ENCODE measurements at places on chromosomes 5 and 9.
A peak's percentile ranks its signal among the peaks of the same experiment; 100 is the strongest.

GRCh38 chr9:20844916-20845315, 160.9 kb downstream of the FOCAD start:
- DNase-seq = no peak

- no peak for DNase-seq
Observed at GRCh38 chr5:57843059-57843367, 360.4 kb upstream of the ACTBL2 start.

- peak; percentile 87 for DNase-seq
Observed at GRCh38 chr9:5879419-5880181, 11.1 kb upstream of the MLANA start.

- no peak for DNase-seq
Observed at GRCh38 chr5:68502531-68502930, 287.0 kb downstream of the PIK3R1 start.

- DNase-seq = no peak
Observed at GRCh38 chr5:91277093-91277626, 106.0 kb downstream of the ARRDC3 start.

- peak; percentile 94 for DNase-seq
Observed at GRCh38 chr5:143506836-143507552, 103.5 kb upstream of the NR3C1 start.

DNA sequence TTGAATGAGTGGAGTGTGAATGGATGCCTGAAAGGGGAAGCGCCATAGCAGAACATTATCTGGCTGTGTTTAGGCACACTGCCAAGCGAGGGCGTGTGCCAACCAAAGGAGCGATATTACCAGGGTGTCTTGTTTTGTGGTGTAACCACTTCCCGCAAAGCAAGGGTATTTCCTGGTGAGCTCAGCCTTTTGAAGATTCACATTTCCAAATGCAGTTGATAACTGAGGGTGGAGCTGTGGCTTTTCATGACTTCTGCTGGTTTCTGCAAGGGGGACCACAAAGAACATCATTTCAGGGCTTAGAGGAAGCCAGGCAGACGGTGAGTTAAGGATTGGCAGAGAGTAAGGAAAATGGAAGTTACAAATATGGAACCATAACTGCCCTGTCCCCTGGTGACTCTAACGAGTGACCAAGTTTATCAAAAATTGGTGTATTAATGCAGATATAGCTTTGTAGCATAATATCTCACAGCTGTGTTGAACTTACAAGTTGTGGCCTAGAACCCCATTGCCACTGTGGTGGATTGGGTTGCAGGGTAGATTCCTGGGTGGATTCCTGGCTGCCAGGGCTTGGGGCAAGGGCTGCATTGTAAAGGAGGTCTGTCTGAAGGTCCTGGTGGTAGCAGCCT, 71.4 kb downstream of the RALGPS1 start:
- DNase-seq = peak; percentile 81

DNA sequence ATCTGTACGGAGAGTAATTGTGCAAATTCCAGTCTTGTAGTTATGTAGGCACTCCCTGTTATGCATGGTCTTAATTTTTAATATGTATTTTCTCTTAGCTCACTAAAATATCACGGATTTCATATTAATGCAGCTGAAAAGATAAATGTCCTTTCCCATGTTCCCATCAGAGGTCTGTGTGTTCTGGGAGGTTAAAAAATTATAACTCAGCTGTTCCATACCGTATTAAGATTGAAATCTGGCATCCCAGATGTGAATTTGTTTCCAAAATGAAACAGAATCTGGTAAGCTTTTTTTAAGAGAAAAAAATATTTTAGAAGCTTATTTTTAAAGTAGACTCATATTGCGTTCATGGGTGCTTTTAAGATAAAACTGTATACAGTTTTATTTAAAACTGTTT, 44.3 kb downstream of the SEMA6A start:
- no peak for DNase-seq

GRCh38 chr5:74503-75109, 17.4 kb upstream of the PLEKHG4B start:
- no peak for DNase-seq

GRCh38 chr5:31962871-31963307, 211.2 kb downstream of the GOLPH3 start:
- peak; percentile 61 for DNase-seq

- DNase-seq = peak; percentile 93
Observed at GRCh38 chr5:4082966-4083564, 487.4 kb downstream of the IRX1 start.

GRCh38 chr5:136020383-136021015, 8.3 kb upstream of the TGFBI start:
- peak; percentile 98 for DNase-seq

GRCh38 chr5:9888501-9888901, 258.4 kb upstream of the TAS2R1 start:
- DNase-seq = peak; percentile 84

- no peak for DNase-seq
Observed at GRCh38 chr5:178476972-178477754, 113.0 kb downstream of the COL23A1 start.

- no peak for DNase-seq
Observed at GRCh38 chr5:38734353-38734752, 111.5 kb upstream of the OSMR start.

GRCh38 chr5:67992923-67993322, 222.6 kb upstream of the PIK3R1 start:
- DNase-seq = peak; percentile 54

DNA sequence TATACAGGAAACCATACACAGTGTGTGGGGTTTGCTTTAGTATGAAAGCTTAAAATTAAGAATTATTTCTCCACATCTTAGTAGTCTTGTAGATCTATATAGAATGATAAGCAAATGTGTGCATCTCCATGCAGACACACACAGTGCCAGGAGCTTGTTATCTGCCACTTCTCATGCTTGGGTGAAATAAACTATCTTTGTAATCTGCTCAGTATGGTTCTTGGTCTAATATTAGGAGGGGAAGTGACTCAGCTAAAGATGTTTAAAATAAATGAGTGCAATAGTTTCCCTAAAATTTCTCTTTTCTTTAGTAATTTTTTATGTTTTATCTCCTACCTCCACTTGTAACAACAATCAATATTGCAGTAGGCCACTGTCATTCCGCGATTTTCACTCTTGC, 689.6 kb downstream of the TAF11L14 start:
- no peak for DNase-seq

GRCh38 chr9:92607773-92608172, 62.2 kb downstream of the IPPK start:
- peak; percentile 87 for DNase-seq

DNA sequence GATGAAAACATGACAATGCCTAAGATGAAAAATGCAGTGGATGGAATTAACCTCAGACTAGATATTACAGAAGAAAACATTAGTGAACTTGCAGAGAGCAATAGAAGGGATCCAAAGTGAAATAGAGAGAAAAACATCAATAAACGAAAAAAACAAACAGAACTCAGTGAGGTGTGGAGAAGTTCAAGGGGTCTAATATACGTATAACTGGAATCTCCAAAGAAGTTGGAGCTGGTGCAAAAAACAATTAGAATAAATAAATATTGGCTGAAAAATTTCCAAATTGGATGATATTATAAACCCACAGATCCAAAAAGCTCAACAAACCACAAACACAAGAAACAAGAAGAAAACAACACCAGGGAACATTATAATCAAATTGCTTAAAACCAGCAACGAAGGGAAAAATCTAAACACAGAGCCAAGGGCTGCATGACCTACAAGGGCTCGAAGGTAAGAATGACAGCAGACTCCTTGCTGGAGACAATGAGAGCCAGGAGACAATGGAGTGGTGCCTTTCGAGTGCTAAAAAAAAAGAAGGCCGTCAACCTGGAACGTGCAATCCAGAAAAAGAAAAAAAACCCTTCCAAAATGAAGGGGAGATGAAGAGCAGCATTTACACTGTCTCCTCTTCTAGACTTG, 11.8 kb downstream of the FAM163B start:
- DNase-seq = no peak

DNA sequence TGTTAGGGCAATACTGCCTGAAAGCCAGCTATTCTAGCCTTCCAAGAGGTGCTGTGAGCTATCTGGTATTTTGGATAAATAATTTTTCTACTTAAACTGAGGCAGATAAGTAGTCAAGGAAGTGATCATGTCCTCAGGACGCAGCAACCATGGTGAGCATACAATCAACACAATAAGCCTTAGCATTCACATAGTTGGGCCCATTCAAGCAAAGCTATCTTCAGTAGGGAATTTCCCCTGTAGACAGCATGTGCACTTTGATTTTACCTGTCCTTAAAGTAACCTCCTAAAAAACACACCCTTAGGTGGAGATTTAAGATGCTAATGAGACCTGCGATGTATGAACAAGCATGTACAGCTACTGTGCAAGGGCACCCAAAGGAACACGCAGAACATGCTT, 76.2 kb upstream of the HCN1 start:
- no peak for DNase-seq

- DNase-seq = peak; percentile 66
Observed at GRCh38 chr9:22817181-22817580, 370.6 kb downstream of the DMRTA1 start.

DNA sequence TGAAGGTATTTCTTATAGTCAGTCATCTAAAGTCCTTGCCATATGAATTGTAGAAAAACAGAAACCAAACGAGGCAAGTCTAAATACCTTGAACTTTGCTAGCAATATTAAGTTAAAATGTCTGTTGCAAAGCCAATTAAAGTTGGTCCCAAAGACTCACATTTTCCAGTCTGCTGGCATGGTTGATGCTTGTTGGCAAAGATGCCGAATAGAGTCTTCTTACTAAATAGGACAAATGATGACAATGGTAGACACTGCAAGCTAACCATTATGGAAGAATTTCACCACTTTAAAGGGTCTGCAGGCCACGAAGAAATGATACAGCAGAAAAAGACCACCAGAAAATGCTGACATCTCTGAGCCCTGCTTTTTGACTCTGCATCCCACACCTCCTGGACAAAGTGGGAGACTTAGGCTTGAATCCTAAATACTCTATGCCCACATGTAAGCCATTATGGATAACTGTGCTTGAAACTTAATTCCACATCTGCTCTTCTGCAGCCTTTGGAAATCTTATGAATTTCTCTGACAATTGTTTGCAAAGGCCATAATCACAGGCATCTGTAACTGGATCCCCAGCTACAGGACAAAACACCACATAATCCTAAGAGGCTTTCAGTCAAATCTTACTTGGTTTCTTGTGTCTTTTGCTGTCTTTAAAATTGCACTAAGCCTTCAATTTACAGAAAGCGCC, 61.3 kb downstream of the LHFPL2 start:
- no peak for DNase-seq

- DNase-seq = no peak
Observed at GRCh38 chr5:14906628-14907027, 35.0 kb upstream of the ANKH start.

DNA sequence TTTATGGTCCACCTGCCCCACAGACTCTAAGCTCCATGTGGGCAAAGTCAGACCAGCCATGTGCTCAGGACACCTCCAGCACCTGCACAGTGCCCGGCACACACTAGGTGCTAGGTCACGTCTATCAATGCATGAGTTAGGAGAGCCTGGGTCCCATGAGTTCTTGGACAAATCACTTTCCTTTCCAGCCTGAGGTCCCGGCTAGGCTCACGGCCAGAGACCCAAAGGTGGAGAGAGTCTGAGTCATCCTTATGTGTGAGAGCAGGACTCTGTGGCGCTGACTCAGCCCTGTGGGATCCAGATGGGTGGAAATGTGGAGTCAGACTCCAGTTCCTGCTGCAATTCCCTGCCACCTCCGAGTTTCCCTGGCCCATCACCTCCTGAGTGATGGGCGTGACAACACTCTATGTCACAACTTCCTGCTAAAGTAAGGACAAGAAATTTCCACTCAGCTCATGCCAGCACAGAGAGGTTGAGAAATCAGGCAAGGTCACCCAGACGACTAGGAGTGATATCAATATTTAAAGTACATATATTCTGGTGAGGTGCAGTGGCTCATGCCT, 2.5 kb upstream of the ST6GALNAC4 start:
- peak; percentile 98 for DNase-seq

DNA sequence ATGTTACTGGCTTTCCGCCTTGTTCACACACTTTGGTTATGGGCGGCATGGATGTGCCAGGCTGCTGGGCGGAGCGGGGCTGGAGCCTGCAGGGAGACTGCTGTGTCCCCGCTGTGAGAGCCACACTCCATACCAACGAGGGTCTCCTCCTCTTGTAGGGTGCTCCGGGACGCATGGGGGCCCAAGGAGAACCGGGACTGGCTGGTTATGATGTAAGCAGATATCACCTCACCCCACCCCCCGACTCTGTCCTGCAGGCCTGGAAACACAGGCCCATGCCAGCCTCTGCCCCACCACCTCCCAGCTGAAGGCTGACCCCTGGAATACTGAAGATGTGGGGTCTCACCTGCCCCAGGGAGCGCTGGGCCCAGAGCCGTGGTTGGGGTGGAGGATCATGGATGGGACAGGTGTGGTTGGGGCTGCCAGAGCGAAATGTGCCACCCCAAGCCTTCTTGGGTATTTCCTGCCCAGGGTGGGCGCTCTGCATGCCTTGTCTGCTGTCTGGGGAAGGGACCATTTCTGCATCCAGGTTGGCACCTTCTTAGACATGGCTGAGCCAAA, 39.3 kb upstream of the ORM1 start:
- DNase-seq = no peak

DNA sequence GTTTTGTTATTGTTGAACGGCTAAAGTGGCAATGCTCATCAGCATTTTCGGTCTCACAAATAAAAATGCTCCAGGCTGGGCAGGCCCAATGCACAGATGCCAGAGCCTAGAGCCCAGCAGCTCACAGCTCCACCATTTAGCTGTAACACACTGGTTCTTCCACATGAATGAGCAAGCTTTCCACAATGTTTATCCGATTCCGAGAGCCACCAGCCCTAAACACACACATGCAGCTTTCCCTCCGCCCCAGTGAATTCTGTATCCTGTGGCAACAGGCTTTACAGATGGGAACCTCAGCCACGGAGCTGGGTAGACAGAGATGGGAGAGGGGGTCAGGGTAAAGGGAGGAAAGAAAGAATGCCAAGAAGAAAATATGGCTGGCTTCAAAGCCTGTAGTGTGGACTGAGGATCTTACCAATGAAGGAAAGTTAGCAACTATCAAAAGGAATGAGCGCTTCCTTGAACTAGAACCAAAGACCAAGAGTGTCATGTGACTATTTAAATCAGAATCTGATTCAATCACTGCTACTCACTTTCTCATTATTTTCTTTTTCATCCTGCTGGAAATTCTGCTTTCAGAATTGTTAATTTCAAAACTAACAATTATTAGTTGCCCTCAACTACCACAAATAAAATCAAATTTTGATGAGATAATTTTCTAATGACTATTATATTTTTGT, 77.1 kb downstream of the MRPS27 start:
- DNase-seq = peak; percentile 80

- no peak for DNase-seq
Observed at GRCh38 chr9:6641961-6642360, 3.6 kb downstream of the GLDC start.

DNA sequence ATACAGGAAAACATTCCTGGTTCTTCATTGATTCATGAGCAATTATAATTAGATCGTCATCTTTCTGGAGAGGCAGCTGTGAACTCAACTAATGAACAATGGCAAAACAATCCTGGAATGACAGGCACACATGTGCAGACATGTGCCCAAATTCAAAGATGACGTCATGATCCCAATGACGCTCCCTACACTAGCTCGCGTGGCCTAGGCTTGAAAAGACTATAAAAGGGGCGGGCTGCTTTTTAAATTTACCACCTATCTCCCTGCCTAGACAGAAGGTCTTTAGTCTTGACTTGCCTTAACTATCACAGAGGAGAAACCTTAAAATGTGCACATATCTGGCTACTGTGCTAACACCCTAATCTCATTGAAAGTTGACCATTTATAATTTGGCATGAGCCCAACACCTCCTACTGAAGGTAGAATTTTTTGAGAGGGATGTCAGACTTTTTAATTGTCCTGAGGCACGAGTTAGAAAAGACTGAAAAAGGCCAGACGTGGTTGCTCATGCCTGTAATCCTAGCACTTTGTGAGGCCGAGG, 88.2 kb downstream of the PRRT1B start:
- DNase-seq = peak; percentile 76

Measured in astrocyte (in vitro differentiated cells and primary cell).